ENCODE measurements at places on chromosomes 16 and 17.
A peak's percentile ranks its signal among the peaks of the same experiment; 100 is the strongest.

GRCh38 chr17:78359321-78359996, 418 bp downstream of the SOCS3 start:
- DNase-seq = no peak

DNA sequence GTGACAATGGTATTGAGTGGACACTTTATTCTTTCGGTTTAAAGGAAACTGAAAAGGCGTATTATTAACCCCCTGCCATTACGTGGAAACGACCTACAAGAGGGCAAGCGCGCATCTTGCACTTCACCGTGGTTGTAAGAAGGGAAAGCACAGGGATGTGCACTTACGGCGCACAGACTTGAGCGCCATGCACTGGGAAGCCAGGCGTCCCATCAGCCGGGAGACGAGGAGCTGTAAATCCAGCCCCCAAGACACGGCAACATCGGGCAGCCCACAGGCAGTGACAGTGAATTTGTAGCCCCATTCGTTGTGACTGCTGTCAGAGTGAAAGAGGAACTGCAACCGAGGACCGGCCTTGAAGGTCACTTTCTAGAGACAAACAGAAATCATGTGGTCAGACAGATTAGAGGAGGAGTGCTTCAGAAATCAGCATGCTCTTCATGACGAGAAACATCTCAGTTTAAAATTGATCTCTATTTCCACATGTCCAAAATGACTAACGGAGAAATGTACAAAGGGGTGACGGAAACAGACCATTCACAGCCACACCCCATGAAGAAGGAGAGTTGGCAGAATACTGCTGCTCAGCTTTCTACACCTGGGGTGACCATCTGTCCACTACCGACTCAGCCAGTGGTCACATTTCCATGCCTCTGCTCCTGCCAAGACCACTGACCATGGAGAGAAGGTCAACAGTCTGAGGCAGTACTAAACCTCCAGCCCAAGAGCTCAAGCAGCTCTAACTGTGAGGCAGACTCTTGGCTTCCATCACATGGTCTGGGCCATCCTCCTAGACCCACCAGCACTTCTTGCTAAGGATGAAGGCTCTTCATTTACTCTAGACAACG, 68.6 kb downstream of the ZZEF1 start:
- no peak for DNase-seq

GRCh38 chr16:67212766-67213165, 13.8 kb downstream of the ELMO3 start:
- DNase-seq = no peak

DNA sequence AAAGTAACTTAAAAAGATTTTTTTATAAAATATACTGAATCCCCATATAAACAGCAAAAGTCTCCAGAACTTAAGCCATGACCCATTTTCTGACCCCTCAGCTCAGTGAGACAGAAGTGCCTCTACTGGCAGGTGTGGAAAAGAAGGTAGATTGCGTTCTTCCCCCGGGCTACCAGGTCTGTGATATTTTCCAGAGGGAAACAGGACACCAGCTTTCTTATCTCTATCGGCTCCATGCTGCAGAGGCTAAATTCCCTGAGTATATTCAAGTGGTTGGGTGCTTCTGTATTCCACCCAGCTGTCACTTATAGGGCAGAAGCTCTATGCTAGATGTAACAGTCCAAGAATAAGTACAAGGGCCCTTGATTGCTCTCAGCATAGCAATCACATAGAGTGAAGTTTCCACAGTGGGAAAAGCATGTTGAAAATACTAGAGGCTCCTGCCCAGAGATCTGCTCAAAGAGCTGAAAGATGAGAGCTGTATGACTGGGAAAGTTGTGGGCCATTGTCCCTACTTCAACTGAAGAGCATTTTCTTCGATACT, 687.3 kb downstream of the CDH11 start:
- no peak for DNase-seq

DNA sequence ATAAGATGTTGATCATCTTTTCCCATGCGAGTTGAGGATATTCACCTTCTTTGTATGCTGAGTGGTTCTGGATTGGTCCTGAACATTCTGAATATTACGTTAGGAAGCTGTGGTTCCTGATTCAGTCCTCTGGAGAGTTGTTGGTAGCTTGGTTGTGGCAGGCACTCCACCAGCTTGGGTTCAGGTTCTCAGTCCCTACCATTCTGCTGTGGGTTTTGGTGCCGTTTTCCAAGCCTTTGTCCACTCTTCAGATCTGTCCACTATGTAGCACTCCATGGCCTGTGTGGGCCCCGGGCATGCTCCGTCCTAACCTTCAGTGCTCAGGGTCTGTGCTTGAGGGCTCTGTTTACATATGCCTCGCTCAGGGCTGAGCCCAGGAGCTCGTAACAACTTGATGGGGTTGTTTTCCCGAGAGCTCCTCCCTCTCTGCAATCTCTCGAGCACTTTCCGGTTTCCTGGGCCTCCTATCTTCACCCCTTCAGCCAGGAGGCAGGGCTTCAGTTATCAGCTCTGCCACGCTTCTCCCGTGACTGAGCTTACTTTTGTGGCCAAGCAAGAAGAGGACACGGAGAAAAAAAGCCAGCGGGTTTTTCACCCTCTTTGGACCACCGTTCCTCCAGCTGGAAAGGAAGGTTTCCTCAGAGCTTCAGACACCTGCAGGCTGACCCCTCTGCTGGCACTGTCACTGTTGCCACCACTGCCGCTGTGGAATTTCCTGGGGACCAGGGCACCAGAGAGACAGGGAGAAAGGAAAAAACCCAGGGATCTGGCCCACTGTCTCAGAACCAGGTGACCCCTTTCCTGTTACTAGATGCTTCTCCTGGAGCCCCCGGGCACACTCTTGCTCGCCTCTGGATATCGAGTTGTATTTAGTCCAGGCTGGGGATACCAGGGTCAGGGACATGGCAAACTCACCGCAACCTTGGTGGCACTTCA, 19.6 kb downstream of the KIAA0513 start:
- no peak for DNase-seq

DNA sequence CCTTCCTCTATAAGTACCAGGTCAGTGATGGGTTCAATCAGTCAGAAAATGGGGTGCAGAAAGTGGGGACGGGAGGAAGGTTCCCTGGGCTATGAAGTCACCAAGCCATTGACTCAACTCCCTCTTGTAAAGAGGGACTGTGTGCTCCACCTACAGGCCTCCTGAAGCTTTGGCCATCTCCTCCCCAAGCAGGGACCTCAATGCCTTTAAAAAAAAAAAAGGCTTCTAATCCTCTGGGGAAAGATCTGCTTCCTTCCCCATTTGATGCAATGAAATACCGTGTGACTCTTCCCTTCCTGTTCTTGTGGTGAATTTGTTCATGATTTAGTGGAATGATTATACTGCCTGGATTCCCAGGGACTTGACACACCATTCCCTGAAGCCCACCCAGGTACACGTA, 30.8 kb downstream of the VWA3A start:
- DNase-seq = no peak

DNA sequence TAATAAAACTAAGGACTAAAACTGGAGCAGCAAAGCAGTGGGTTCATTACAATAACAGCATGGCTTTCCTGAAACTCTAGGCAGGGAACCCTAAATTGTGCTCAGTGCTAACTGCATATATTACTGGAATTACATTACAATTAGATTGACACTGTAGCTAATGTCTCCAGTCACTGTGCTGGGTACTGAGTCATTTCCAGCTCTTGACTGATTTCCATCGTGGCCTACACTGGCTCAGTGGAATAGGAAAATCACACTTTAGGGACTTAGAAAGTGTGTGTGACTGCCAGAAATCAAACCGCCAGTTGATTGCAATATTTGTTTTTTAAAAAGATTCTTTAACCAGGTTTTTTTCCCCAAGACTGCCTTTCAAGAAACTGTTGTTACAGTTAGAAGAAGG, 1447.4 kb upstream of the GOT2 start:
- DNase-seq = no peak

- DNase-seq = no peak
These were observed 33.5 kb downstream of the NUP93 start for GRCh38 chr16:56763291-56763916.

DNA sequence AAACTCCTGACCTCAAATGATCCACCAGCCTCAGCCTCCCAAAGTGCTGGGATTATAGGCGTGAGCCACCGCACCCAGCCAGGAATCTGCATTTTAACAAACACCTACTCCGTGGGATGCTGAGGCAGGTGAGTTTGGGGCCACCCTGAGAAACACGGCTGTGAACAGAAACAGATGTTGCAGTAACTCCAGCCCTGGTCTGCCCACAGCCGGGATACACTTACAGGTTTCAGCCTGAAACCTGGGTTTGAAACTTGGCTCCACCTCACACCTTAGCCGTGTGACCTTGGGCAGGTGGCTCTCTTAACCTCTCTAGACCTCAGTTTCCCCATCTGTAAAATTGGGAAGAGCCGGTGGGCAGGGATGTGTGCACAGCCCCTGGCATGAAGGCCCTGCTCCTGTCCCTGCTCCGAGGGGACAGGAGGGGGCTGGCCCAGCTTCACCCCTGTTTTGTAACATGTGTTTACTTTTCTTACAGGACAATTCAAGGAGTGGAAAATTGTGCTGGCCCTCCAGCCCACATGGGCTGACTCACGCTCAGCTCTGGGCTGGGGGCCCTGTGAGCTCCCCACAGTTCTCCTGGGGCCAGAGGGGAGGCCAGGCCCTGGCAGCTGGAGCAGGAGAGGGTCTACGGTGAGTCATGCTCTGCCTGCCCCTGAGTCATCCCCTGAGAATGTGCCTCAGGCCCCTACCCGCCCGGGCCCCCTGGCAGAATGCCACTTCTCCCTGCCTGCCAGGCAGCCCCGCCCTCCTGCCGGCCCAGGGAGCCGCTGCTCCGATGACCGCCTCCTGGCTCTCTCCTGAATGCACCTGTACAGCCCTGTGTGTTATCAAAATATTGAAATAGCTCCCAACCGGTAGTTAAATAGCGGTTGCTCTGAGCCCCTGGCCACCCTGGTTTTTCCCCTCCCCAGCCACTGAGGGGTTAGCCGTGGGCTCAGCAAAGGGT, 7.7 kb upstream of the PPL start:
- no peak for DNase-seq

- DNase-seq = no peak
These were observed 46.1 kb downstream of the MARVELD3 start for GRCh38 chr16:71672125-71672524.

DNA sequence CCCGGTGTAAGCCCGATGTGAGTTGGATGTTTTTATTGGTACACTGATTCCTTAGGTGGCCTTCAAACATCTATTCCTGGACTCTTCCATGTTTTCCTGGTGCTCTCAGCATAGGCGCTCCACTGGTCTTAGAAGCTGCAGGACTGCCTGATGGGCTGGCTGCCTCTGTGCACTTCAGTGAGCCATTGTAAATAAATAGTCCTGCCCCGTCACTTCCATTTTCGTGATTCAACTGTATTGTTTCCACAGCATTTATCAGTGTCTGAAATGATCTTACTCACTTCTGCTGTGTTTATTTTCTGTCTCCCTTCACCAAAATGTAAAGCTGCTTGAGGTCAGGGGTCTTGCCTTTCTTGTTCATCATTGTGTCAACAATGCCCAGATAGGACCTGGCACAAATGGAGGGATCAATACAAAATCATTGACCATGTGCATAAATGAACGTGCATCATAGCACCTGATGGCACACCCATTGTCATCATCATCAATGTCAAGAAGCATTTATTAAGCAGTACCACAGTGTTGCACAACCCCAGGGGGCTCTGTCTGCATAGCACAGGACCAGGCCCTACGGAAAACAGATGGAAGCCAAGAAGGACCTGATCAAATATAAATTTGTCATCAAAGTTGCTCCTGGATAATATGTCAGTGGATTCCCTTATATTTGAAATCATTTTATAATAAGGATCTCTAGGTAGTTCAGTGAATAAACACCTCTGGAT, 66.6 kb upstream of the CPHXL start:
- no peak for DNase-seq

DNA sequence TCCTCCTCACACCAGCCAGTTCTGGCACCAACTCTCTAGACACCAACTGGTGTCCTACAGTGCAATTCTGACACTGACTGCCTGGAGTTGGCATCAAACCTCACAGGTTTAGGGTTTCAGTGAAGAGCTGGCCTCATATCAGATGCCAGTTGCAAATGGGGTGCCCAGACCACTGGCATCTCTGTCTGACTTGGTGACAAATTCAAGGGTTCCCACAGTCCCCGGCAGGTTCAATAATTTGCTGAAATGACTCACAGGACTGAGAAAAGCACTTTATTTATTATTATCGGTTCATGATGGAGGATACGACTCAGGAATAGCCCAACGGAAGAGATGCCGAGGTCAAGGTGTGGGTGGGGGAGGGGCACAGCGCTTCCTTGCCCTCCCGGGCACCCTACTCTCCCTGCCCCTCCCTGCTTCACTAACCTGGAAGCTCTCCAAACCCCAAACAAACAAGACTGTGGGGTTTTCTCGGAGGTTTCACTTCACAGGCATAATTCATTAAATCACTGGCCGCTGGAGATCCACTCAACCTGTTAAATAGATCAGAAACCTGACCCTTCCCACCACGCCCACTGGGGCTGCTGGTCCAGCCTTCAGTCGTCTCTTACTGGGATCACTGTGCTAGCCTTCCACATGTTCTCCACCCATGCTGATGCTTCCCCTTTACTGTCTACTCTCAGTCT, 1.7 kb upstream of the NLRP1 start:
- no peak for DNase-seq

- no peak for DNase-seq
These were observed 52.0 kb downstream of the RNF213 start for GRCh38 chr17:80312621-80313135.

- no peak for DNase-seq
These were observed 944 bp upstream of the WFIKKN1 start for GRCh38 chr16:629833-630248.

DNA sequence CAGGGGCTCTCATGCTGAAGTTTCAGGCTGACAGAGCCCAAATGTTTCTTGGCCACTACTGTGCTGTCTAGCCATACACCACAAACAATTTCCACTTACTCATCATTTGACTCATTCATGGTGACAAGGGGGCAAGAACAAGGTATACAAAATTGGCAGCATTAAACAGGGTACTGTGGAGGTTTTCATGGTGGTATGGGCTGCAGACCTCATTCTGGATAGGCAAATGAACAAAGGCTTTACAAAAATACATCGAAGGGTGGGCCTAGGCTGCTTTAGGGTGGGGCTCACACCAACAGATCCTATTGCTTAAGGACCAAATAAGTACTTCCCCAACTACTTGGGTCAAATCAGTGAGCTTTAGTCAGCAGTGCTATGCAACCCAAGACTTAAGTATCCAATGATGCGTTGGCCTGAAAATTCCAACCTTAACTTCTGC, 53.0 kb downstream of the N4BP1 start:
- DNase-seq = peak; percentile 26

GRCh38 chr16:29007730-29008593, 23.1 kb downstream of the LAT start:
- DNase-seq = peak; percentile 82

- DNase-seq = no peak
These were observed 88.8 kb downstream of the LITAF start for GRCh38 chr16:11497851-11498289.

- peak; percentile 56 for DNase-seq
These were observed 47.4 kb downstream of the AXIN2 start for GRCh38 chr17:65514082-65514481.

Data from activated CD4-positive, alpha-beta T cell treated with anti-CD3 and anti-CD28 coated beads, Interleukin-2, amount 50 U/mL, for 48 hours (primary cell).